T-helper 17 cell (primary cell): ENCODE measurements at places on chromosomes 12 and 14. TPM values are rescaled to one million over a fixed set of nuclear protein-coding genes. Genes with fewer than 3 reads are reported as not detected.

DNA sequence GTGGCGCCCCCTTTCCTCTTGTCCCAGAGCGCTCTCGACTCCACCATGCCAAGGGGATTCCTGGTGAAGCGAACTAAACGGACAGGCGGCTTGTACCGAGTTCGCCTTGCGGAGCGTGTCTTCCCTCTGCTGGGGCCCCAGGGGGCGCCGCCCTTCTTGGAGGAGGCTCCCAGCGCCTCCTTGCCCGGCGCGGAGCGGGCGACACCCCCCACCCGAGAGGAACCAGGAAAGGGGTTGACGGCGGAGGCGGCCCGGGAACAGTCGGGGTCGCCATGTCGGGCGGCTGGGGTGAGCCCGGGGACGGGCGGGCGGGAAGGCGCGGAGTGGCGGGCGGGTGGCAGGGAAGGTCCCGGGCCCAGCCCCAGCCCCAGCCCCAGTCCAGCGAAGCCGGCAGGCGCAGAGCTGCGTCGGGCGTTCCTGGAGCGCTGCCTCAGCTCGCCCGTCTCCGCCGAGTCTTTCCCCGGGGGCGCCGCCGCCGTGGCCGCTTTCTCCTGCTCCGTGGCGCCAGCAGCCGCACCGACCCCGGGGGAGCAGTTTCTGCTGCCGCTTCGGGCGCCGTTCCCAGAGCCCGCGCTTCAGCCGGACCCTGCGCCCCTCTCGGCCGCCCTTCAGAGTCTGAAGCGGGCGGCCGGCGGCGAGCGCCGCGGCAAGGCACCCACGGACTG is 376 bp downstream of the INSM2 start:
- no peak for DNase-seq

DEGS2 gene
- not detected for total RNA-seq

DNA sequence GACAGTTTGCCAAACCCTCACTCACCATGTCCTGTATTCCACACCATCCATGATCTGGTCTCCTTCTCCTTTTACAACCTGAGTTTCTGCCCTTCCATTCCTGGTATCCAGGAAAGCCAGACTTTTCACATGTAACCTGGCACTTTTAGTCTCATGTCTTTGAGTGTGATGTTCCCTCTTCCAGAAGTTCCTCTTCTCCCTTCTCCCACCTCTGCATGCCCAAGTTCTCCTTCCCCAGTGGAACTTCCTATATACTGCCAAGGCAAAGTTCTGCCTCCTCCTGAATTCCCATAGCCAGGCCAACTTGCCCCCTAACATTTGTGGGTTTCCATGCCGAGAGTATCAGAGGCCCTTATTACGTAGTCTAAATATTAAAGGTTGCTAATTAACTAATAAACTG is 3.2 kb upstream of the ITPR2 start:
- no peak for DNase-seq

DNA sequence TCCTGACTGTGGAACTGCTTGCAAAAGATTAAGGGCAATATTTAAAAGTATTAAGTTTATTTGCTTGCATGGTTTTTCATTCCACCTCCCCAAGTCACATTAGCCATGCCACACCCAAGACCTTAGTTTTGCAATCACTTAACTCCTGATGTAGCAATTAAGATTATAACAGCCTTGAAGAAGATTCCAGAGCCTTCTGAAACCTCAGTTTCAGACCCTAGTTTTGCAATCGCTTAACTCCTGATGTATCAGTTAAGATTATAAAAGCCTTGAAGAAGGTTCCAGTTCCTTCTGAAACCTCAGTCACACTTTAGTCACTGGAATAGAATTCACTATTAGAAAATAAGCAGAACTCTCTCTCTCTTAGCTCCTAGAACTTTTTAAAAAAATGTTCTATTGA is 42.7 kb upstream of the DCN start:
- no peak for DNase-seq

CIT gene
- total RNA-seq = 1.6 TPM

PAH gene
- total RNA-seq = 1.4 TPM

DNA sequence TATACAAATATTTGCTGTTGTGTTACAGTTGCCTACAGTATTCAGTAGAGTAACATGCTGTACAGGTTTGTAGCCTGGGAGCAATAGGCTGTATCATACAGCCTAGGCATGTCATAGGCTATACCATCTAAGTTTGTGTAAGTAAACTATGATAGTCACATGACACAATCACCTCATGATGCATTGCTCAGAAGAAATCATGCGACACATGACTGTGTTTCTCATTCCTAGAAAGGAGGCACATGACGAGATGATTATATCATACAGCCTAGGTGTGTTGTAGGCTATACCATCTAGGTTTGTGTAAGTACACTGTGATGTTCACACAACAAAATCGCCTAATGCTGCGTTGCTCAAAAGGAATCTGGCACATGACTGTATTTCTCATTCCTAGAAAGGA is 31.9 kb downstream of the NOPCHAP1 start:
- no peak for DNase-seq

- no peak for DNase-seq
These were observed 278.5 kb downstream of the ADAMTS20 start for GRCh38 chr12:43273467-43273866.

DNA sequence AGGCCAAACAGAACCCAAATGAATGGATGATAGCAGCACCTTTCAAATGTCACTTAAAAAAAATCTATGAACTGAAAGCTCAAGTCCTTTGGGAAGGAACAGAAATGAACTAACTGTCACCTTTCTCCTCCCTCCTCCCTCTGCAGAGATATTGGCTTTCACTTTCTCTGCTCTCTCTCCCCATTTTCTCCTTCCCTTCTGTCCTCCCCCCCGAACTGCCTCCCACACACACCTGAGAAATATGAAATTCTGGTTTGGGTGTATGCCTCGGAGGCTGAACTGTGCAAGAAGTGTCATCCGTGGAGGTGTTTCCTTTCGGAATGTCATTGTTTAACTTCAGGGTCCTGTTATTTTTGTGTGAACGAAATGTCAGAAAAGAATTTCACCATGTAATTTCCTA is 87.8 kb downstream of the NEDD1 start:
- no peak for DNase-seq

DNA sequence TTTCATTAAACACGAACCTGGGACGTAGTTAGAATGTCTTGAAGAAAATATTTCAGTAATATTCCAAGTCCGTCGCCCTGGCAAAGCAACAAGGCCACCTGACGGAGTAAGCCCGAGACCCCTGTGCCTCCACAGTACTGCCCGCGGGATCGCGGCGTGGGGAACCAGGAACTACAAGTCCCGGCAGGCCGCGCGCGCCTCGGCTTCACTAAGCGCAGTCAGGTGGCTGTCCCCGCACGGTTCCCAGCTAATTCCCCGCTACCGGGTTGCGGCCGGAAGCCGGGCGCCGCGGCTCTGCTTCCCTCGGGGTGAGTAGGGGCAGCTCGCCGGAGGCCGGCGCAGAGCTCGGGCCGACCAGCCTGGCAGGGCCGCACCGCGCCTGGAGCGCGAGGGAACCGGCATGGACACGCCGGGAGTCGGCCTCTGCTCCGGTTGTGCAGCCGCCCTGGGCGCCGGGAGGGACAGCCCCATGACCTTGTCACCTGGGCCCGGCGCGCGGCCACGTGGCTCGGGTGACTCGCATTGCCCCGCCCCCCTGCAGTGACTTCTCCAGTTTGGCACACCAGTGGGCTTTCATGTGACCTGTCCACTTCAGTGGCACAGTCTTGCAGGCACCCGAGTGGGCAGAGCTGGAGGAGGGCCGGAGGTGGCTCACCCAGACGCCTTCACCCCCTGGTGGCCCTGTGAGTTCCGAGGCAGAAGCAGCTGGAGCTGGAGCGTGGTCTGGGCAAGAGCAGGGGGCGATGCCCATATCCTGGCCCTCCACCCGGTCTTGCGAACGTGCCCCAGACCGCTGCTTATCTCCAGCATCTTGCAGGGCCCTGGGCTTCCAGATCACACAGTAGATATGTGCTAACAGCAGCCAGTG is at the start of gene ADCK1:
ADCK1 (plus strand) TSS at position 247 of the 868 bp plus-strand sequence. CDS start 18,870 bp downstream, outside the sequence.
- peak; percentile 73 for DNase-seq

GRCh38 chr12:107402041-107403022 is 283.3 kb upstream of the PWP1 start:
- peak; percentile 41 for DNase-seq

OTX2 gene
- not detected for total RNA-seq

DNA sequence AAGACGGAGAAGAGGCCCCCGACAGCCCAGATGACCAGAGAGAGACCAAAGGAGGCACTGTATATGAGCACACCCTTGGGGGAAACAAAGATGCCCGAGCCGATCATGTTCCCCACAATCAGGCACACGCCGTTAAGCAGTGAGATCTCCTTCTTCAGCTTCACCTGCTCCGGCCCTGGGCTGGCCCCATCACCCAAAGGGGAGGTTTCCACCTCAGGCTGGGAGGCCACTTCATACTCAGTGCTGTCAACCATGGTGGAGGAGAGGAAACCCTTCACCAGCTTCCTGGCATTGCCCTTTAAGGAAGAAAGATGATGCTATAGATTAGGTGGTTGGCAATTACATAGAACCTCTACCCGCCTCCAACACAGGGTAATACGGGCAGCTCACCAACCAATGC is 2.1 kb downstream of the SLC7A7 start:
- no peak for DNase-seq

GRCh38 chr12:43206396-43206795 is 345.6 kb downstream of the ADAMTS20 start:
- no peak for DNase-seq

LMNTD1 gene
- total RNA-seq = not detected

DNA sequence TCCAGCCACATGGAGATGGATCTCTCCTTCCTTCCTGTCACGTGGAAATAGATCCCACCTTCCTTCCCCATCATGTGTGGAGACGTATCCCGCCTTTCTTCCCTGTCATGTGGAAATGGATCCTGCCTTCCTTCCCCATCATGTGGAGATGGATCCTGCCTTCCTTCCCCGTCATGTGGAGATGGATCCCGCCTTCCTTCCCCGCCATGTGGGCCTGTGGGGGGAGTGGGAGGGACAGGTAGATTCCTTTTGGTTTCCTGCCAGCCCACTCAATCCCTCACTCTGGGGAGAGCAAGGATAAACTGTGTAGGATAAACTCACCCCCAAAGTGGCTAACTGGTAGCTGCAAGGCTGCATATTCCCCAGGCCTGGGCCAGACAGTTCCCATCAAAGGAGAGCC is 31.7 kb upstream of the TDRD9 start:
- no peak for DNase-seq

- DNase-seq = no peak
These were observed 141.4 kb downstream of the MYRFL start for GRCh38 chr12:69966409-69966808.

- no peak for DNase-seq
These were observed 12.2 kb downstream of the TMEM121 start for GRCh38 chr14:105538481-105539049.

DHH gene
- 0.44 TPM for total RNA-seq

GRCh38 chr14:69685716-69686115 is 74.3 kb downstream of the SUSD6 start:
- DNase-seq = no peak

GRCh38 chr12:53198486-53199110 is 8.5 kb downstream of the ITGB7 start:
- no peak for DNase-seq

GRCh38 chr14:102939329-102939728 is 16.9 kb downstream of the AMN start:
- DNase-seq = no peak

FOXG1 gene
- total RNA-seq = not detected

- no peak for DNase-seq
These were observed 51.8 kb upstream of the JDP2 start for GRCh38 chr14:75375983-75376382.

ANO4 gene
- not detected for total RNA-seq

DNA sequence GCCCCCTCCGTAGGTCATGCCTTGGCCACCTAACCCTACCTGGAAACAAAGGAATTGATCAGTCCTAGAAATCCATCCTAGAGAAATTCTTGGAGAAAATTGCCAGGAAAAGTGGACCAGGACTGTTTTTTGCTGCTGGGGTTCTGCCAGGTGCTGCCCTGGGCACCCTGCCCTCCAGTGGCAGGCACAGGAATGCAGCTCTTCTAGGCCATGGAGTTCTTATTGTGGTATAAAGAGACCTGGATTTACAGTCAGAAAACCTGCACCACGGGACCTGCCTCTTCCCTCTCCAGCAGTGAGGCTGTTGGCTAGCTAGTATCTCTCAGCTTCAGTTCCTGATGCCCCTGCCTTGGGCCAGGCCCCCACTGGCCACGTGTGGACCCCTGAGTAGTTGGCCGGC is 59.7 kb downstream of the SLC24A4 start:
- no peak for DNase-seq

NINJ2 gene
- total RNA-seq = 6.1 TPM

- DNase-seq = no peak
These were observed 79.4 kb upstream of the DCN start for GRCh38 chr12:91261820-91262676.

DNA sequence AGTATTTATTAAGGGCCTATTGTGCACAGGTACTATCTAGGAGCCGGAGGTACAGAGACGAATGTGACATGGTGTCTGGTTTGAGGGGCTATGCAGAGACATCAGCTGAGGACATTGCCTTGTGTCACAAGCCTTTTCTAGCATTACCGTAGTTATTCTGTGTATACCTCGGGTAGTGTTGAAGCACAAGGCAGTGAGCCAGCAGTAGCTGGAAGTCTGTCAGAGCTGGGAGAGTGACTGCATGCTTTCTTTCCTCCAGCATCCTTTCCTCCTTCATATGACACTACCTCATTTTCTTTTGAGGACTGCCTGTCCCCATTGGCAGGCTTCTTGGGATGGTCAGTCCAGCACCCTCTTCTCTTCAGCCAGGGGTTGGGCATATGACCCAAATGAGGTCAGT is 77.0 kb downstream of the POLR3B start:
- DNase-seq = no peak

DNA sequence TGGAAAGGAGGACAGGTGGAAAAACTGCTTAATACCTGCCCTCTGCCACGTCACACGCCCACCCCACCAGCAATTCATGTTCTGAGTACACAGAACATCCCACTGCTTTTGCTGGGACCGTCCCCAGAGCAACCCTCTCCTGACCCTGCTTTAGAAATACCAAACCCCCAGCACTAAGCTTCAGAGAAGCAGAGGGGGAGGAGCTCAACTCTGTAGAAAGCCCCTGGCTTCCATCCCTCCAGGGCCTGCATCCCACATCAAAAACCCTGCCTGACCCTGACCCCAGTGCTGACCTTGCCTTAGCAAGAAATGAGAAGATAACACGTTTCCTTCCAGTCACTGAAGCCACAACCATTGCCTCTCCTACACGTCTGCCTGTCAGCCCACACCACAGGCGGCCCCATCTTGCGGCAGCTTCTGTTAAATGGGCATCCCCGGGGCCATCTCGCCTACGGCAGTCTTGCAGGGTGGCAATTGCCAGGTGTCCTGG is 19.7 kb downstream of the VDR start:
- peak; percentile 34 for DNase-seq

CELA1 gene
- total RNA-seq = not detected
